ENCODE measurements at places on chromosomes 5 and 9. TPM values are rescaled to one million over a fixed set of nuclear protein-coding genes. Genes with fewer than 3 reads are reported as not detected.

Gene NR4A3
- 3.8 TPM for total RNA-seq

Gene PKN3
- total RNA-seq, result 13.4 TPM

Gene SOX30
- 0.12 TPM for total RNA-seq

Gene STING1
- total RNA-seq, result 102 TPM

Gene SPINK4
- total RNA-seq, result not detected

- DNase-seq, result no peak
Measured at GRCh38 chr5:17619354-17619753, 9.2 kb downstream of the TAF11L12 start.

DNA sequence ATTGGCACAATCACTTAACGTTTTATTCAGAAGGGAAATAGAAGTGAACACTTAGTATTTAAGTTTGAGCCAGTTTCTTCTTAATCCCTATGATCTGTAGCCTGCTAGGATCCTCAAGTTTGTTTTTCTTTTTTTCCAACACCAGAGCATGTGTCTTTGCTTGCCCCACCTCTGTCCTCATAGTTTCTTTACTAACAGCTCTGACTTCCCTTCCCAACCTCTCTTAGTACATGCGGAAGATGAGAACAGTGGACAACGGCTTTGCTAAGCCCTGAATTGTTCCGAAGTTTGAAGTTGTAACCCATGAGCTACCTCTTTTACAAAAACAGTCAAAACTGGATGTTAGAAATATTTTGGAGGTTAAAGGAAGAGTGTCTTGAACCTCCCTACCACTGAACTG, 61.7 kb upstream of the TAF11L2 start:
- DNase-seq, result no peak

DNA sequence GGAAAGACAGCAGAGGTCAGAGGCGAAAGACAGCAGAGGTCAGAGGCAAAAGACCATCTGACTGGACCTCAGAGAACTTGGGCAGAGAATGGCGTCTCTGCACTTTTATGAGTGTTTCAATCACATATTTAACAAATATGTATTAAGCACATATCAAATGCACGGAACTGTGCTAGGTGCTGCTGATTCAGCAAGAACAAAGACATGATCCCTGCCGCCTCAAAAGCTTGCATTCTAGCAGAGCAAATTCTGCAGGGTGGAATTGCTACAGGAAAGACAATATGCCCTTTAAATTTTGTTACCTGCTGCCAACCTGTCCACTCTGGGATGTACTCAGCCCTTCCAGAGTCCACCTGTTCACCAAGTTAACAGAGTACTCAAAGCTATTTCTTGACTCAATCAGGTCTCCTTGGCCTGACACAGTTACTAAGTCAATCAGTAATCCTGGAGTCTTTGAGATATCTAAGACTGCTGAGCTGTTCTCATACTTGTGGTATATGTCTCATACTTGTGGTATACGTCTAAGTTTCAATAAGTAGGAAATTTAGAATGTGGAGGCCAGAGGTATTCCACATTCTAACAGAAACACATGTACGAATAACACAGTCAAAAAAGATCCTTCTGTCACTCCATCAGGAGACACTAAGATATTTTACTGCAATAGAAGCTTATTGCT, 131.8 kb downstream of the GNAQ start:
- DNase-seq, result no peak

- DNase-seq, result no peak
Measured at GRCh38 chr5:39560726-39561125, 135.9 kb upstream of the DAB2 start.

DNA sequence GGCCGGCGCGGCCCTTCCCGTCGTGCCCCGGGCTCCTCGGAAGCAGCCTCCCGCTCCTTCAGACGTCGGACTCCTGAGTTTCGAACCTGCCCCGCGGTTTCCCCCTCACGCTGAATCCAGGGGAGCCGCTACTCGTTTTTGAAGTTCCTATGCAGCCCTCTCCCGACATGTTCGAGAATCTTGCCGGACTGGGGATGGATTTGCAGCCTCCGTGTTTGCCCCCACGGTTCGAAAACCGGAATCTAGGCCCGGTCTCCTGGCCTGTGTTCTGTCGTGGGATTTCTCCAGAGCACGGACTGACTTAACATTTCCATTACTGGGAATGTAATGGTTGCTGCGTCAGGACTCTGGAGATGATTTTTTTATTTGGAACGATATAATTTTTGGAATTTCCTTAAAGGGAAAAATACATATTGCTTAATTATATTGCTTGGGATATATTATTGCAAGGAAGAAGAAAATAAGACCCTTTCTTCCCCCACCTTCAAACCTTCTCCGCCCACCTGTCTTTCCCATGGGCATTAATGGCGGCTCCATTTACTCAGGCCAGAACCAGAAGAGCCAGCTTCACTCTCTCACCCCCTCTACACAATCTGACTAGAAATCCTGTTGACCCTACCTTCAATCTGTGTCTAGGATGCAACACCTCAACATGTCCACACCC, 8.5 kb upstream of the MGAT1 start:
- DNase-seq, result no peak

- DNase-seq, result no peak
Measured at GRCh38 chr9:13962006-13962405, 351.9 kb downstream of the NFIB start.

- no peak for DNase-seq
Measured at GRCh38 chr5:40413743-40414142, 266.0 kb upstream of the PTGER4 start.

- no peak for DNase-seq
Measured at GRCh38 chr9:87475463-87475862, 22.2 kb upstream of the DAPK1 start.

DNA sequence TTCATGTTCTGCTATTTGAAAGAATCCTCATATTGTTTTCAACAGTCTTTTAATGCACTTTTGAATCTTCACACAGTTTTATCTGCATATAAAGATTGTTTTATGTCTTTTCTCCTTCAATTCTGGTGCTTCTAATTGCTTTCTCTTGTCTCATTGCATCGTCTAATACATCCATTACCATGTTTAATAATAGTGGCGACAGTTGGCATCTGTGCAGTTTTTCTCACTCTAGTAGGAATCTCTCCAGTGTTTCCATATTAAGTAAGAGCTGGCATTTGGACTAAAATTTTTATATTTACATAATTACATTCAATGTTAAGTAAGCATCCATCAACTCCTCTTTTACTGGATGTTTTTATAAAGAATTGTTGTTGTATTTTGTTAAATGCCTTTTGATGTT, 49.9 kb downstream of the ADCY2 start:
- DNase-seq, result no peak

DNA sequence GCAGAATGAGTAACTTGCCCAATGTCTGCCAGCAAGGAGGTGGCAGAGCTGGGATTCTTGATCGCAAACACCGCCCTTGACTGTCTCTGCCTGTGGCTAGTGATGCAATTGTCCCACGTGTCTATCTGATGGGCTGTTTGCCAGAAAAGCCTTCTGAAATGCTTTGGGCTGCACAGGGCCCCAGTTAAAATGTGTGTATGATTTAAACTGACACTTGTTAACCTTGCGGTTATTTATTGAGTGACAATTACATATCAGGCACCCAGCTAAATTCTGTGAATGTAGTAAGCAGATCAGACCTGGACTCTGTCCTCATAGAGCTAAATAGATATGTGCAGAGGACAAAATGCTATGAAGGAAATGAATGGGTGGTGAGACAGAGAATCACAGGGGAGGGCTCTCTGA, 11.6 kb upstream of the IL12B start:
- DNase-seq, result peak; percentile 72

- peak; percentile 53 for DNase-seq
Measured at GRCh38 chr5:139849501-139849900, 53.9 kb downstream of the PSD2 start.

DNA sequence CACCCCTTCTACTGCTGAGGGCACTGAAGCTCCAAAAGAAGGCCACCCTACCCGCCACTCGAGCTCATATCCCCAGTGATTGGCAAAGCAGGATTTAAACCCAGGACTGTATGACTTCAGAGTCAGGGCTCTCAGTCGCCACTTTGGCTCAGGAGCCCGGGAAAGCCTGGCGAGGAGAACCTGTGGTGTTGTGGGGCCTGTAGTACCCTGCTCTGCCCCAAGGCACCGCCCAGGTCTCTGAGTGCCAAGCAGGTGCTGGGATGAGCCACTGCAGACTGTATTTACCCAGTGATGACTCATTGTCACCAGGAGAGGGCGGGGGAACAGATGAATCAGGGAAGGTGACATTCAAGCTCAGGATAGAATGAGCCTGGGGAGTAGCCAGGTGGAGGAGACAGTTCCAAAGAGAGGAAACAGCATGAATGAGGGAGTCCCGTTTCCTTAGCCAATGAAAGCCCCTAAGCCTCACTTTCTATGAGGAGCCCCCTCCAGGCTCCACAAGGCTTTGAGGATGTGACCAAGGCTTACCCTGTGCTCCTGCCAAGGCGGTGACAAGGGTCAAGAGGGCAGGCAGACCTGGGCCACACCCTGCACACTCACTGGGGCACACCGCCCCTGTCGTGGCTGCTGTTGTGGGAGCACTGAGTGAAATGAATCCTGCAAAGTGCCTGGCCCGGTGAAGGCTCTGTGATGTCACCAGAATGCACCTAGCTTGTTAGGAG, 17.8 kb upstream of the DPM2 start:
- DNase-seq, result peak; percentile 84

GRCh38 chr9:124735121-124735520, 36.0 kb downstream of the NR6A1 start:
- no peak for DNase-seq
